ENCODE measurements at places on chromosomes 11 and 22. TPM values are rescaled to one million over a fixed set of nuclear protein-coding genes. Genes with fewer than 3 reads are reported as not detected.

Gene OR5M8
- polyA plus RNA-seq = not detected

DNA sequence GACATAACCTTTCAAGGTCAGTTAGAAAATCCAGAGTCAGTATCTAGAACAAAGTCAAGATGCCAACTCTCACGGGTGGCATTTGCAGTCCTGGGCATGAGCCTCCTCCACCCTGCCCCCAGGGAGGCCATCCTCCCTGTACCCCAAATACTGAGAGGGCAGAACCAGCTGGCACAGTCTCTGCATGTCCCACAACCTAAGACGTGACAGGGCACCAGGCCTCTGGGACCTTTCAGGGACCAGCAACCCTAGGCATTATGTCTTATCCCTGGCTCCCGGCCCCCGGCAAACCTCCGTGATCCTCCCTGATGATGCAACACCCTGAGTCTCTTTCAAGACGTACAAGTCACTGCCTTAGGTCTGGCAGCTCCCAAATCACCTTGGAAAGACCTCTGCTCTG lies 2.0 kb downstream of the MB start:
- DNase-seq = no peak

DNA sequence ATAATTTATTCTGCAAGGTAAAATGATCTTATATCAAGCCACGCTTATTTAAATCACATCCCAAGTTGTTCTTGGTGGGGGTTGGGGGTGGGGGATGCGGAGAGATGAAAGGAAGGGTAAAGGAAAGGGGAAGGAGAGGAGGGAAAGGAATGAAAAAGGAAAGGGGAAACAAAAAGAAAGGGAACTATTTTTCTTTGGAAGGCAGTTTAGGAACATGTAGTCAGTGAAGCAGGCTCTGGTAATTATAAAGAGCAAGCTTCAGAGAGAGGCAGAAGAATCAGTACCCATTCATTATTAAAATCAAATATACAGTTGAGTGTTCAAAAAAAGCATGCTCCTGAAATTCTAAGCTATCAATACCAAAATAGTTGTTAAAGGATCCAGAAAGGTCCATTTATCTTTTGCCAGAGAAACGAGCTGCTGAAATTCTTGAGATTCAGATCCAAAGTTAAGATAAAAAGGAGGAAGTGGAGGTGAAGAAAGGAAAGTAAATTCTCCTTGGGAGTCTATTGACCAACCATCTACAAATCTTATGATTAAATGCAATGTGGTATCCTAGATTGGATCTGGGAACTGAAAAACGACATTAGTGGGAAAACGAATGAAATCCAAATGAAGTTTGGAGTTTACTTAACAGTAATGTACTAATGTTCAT lies 107.4 kb downstream of the SGSM3 start:
- DNase-seq = no peak

DNA sequence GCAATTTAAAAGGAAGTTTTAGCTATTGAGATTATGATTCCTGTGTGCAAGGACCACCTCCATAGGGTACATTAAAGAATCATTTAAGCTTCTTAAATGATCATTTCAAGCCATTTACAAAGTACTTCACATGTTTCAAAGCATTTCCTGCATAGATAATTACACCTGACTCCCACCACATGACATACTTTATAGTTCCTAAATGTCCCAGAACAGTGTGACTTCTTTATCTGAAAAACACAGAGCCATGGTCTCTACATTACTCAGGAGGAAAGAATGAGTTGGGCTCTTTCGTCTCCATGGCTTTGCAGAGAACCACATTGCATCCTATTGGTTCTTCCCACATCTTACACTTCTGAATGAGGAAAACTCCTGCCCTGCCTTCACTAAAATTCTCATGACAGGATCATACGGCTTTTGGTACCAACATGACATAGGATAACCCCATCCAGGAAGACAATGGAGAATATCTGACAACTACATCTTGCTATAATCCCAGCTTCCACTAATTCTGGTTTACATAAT lies 88.6 kb downstream of the ETS1 start:
- no peak for DNase-seq

DNA sequence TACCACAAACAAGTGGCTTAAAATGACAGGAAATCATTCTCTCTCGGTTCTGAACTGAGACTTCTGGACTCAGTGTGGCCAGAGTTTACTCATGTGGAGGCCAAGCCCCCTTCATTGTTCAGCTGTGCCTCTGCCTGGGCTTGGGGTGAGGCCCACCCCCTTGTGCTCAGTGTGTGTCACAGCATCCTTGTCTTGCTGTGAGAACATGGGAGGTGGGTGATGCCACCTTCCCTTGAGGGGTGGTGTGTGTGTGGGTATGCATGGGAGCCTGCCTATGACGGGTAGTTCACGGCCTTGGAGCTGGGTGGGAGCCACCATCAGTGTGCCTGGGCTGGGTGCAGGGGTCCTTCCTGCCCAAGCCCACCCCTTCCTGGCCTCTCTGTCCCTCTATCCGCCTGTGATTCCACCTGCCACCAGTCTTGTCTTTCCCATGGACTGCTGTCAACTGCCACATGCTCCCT lies 101.7 kb downstream of the MORC2 start:
- no peak for DNase-seq

Gene KRTAP5-5
- polyA plus RNA-seq = not detected

DNA sequence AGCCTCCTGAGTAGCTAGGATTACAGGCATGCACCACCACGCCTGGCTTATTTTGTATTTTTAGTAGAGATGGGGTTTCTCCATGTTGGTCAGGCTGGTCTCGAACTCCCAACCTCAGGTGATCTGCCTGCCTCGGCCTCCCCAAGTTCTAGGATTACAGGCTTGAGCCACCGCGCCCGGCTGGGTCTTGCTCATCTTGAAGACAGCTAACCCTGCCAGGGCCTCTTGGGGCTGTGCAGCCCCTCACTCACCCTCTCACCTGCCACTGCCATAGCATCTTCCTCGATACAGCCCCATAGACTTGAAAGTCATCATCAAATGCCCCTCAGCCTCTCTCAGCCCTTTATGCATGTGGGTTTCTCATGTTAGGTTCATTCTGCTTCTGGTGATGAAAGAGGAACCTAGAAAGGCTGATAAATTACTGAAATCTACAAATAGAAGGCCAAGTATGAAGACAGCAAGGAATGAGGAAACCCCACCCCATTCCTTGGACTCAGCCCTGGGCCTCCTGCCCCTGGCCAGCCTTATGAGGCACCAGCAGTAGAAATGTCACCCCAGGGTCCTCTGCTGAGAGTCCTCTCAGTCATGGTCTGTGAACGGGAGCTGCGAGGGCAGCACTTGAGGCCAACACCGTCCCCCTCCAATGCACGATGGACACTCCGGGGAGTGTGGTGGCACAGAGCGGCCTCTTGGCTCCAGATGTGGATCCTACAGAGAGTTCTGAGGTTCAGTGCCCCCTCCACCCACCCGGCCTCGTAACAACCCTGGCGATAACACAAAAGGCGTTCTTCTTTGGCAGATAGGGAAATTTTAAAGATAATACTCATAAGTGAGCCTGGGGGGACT lies 24.8 kb downstream of the SCGB1A1 start:
- DNase-seq = no peak

GRCh38 chr22:24994070-24994763 lies 41.7 kb downstream of the KIAA1671 start:
- DNase-seq = no peak

GRCh38 chr11:93659841-93660240 lies 1.6 kb upstream of the CEP295 start:
- no peak for DNase-seq

DNA sequence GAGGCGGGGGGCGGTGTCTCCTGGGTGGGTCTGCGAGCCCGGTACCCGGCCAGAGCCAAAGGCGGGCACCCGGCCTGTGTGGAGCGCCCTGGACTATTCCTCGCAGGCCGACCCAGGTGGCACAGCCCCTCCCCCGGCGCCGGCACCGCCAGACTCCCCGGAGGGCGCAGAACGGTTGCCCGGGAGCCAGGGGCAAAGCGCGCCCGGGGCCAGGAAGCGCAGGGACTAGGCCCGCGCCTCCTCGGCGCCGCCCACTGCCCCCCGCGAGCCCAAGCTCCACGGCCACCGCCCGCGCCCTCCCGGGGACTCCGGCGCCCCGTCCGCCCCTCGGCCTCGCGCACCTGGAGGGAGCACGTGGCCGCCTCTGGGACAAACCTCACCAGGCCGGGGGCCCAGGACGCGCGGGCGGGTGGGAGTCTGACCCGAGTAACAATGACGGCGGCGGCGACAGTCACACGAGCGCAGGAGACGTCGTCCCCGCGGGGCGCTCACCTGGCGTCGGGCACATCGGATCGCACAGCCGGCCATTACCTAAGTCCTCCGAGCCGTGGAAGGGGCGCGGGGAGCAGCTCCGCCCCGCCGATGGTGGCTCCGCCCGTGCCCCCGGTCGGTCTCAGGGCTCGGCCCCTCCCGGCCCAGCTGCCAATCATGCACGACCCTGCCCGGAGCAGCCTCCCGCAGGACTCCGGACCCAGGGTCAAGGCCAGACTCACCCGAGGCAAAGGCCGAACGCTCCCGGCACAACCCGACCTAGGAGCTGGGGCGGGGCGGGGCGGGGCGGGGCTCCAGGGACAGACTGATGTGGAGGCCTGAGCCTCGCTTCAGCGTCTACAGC lies 7.4 kb downstream of the PLXNB2 start:
- DNase-seq = no peak

Gene KREMEN1
- 24.9 TPM for polyA plus RNA-seq

- no peak for DNase-seq
Observed at GRCh38 chr11:37905707-37906417, 1307.8 kb upstream of the RAG2 start.

GRCh38 chr11:102957953-102958352 lies 2.4 kb upstream of the MMP13 start:
- DNase-seq = no peak

DNA sequence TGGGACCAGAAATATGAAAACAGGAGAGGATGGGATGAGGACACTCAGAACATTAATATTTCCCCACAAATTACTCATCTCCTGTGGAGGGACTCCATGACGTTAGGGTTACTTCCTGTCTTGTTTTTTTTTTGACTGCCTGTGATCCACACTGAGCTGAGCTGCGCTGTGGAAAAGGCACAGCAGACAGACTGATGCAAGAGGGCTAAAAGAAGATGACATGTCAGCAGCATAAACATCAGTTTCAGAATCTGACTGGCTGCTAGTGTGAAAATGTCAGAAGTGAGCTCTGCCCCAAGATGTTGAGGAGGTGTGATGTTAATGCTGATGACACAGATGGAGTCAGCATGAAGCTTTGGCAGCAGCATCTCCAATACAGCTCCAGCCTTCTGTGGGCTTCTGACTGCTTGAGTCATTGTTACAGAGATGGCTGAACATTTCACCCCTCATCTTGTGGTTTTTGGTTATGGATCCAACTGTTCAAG lies 286.8 kb downstream of the BLID start:
- DNase-seq = no peak

All from left renal cortex interstitium (tissue), 4 donors.